ENCODE measurements at places on chromosomes 1 and 21.

DNA sequence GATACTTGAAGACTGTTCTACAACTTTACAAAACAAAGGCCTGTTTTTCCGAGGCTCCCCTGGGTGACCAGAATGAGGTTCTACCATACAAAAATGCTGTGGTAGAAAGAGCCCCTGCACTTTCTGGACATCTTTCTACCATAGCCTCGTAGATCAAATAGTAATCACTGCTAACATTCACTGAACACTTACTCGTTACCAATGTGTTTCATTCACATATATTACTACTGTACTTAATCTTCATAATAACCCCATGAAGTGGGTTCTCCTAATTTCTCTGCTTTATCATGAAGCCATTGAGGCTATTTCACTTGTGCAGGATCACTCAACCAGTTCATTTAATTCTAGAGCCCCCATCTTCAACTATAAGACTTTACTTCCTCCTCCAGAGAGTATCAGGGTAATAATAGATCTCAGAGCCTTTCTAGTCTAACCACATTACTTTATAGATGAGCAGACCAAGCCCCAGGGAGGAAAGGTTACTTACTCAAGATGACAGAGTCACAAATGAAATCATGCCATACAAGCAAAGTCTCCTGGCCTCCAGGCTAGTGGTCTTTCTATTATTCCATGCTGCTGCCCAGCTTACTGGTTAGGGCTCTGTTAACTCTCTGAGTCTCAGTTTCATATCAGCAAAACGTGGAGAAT, 46.7 kb upstream of the OSBPL9 start:
- DNase-seq: no peak

- no peak for DNase-seq
Observed at GRCh38 chr1:50973255-50973654, 3.2 kb downstream of the CDKN2C start.

DNA sequence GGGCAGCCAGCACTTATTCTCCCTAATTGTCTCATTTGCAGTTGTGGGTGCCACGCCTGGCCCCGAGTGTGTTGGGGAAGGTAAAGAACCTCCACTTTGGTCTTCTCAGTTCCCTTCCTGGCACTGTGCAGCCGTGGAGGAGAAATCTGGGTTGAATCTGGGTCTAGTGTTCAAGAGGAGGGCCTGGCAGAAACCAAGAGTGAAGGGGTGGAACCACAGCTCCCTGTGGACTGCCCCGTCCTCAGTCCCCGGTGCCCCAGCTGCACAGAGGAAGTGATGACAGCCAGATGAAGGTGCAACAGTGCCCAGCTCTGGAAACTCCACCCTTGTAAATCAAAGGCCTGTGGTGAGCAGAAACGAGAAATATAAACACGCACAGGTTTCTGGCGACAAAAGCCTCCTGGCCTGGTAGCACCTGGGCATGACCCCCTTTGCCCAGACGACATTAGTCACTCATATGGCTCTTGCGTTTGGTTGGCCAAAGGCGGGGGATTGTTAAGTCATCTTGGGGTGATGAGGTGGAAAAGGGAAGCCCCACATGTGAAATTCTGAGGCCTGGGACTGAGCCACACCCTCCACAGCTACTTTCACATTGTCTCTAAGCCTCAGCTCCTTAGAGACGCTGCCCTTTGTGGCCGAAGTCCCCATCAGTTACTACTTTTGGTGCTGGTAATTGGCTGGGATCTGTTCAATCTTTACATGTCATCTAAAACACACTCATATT, 4.2 kb upstream of the ECE1 start:
- DNase-seq: no peak

DNA sequence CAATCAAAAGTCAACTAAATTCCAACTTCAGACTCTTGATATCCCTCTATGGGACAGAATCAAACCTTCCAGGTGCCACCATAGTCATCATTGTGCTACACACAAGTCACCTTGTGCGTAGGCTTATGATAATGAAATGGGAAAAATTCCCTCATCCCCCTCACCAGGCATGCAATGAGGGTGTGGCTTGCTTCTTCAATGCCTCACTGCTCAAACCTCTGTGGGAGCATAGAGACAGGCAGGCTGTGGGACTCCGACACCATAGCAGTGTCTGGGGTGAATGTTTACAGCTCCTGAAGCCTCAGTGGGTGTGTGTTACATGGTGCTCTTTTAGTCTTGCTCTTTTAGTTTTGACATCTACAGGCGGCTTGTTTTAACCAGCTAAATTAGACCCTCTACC, 42.4 kb downstream of the ZNF697 start:
- no peak for DNase-seq

DNA sequence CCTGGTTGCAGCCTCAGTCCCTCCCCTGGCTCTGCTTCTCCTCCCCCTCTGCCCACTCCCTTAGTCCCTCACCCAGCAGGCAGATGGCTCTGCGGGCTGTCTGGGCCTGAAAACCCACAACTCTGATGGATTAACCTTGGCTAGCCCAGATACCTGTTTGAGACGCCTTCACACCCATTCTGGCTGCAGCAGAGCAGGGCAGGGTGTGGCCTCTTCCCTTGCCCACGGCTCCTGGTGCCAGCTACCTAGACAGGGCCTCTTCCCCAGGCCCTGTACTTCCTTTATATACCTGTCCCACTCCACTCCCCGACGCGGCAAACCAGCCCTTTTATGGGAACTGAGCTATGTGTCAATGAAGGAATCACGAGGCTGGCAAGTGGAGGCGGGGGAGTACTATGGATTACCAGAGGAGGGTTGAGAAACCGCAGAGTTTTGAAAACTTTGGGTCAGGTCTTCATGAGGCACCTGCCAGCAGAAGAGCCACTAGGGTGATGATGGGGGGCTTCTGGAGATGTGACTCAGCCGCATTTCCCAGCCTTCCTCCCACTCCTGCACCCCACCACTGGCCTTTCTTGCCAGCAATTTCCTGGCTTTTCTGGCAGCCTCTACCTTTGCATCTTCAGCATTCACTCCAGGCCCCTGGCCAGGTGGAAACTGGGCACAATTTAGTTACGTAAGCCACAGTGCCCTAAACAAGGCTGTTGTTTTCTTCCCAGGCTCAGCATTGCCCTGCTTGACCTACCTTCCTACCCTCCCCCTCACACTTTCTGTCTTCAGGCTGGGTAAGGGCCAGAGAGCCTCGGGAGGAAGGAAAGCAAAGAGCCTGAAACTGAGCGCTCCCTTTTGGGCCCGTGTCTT, at the start of gene CHI3L1:
Gene CHI3L1, minus strand, starts transcription at position 259 of the 858 bp plus-strand sequence. Its CDS starts 81 bp downstream, at position 178.
- no peak for DNase-seq

DNA sequence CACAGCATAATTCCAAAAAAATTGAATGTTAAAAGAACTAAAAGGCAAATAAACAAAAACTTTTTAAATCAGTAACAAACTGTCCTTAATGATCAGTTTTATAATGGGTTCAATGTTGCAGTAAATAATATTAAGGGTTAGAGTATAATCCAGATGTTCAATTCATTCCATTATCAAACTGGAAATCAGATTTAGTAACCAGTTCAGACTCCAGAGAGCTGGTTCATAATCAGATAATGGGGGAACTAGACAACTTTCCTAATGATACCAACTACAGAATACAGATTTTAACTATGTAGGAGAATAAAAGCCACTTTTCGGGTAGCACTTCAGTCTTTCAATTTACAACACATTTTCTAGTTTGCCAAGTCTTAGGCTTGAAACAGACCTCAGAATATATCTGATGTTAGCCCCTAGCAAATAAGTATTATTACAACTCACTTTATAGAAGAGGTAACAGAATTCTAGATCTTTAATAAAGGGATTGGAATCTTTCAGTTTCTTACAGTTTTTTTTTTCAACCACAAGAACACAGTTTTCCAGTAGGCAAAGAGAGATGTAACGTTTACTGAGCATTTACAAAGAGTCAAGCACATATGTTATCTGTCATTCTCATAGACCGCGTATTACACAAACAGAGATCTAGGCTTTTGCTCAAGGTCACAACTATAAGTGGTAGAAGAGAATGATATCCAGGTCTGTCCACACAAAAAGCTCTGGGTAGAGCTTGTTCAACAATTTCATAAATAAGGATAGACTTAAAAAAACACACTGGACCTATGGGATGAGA, 1.9 kb upstream of the DCAF6 start:
- DNase-seq: no peak

GRCh38 chr1:241714321-241715218, 62.5 kb downstream of the WDR64 start:
- no peak for DNase-seq

- peak; percentile 76 for DNase-seq
Observed at GRCh38 chr1:92298573-92299476, at the start of the genes GLMN and RPAP2. TSS of gene GLMN (minus strand) at chr1:92298987. CDS start at chr1:92297999, 988 bp downstream. TSS of gene RPAP2 (plus strand) at chr1:92299059. CDS start at chr1:92299074, 15 bp downstream.

DNA sequence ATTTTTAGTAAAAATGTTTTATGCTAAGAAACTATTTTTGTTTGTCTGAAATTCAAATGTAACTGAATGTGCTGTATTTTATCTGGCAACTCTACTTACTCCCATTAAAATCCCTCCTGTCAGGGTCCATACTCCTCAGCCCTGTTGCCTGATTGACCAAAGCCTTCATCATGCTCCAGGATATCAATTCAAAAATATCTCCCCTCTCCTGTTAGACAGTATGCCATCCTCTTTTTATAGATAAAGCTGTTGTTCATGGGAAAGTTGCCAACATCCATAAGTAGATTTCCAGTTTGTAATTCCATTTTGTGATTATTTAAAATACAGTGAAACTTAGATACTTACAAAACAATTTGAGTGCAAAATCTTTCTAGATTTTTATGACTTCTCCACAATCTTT, 65.7 kb downstream of the DTL start:
- DNase-seq: no peak

DNA sequence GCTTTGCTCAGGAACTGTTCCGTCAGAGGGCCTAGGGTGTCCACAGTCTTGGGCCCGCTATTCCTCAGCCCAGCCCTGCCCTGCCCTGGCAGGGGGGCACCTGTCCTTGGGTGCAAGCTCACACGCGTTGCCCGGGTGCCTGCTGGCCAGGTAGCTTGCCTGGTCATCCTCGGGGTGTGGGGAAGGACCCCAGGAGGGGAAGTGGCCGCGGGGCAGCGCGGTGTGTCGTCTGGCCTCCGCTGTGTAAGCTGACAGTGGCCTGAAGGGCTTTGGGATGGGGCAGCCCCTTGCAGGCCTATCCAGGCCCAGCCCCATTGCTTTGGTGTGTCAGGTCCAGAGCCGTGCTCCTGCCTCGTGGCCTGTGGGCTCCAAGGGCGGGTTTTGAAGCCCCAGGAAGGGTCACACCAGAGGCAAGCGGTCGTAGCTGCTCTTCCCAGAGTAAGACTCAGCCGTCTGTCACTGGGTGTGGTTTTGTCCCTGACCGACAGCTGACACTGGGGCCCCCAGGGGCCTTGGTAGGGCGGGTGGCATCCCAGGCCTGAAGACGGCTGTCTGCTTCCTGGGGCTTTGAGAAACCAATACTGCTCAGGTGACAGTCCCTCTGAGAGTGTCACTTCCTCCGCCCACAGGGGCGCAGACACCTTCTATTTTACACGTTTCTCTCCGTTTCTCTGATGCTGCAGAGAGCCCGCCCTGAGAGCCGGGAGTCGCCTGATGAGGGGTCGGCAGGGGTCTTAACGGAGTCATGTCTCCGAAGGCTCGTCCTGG, 72.1 kb downstream of the SKI start:
- DNase-seq: no peak

DNA sequence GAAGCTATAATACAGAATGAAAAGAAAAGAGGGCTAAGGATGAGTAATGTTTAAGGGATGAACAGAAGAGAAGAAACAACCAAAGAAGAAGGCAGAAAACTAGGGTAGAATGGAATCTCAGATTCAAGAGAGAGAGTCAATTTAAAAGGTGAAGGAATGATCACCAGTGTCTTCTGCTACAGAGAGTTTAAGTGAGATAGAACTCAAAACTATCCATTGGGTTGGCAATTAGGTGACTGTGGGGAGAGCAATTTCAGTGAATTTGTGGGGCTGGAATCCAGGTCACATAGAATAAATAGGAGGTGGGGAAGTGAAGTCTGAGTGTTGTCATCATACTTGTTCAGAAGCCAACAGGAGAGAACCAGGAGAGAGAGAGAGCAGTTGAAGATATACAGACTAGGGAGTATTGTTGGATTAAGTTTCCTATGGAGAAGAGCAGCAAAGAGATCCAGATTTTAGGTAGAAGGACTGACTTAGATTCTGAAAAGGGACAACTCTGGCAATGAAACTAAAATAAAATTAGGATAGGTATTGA, 19.9 kb downstream of the MACF1 start:
- DNase-seq: no peak

DNA sequence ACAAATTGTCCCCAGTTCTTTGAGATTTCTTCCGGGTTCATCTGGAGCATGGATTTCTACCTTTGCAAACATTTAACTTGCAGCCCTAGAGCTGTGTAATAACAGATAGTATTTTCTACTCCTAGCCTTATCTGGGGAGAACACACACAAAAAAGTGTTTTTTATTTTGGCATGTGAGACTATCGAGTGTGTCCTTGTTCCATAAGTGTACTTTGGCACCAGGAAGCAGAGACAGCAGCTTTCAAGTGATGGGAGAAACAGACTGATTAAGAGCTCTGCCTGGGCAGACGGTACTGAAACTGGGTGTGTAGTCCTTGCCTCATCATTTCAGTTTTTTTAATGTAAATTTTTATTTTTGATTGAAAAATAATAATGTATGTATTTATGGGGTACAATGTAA, 297.4 kb downstream of the ST6GALNAC3 start:
- DNase-seq: no peak

DNA sequence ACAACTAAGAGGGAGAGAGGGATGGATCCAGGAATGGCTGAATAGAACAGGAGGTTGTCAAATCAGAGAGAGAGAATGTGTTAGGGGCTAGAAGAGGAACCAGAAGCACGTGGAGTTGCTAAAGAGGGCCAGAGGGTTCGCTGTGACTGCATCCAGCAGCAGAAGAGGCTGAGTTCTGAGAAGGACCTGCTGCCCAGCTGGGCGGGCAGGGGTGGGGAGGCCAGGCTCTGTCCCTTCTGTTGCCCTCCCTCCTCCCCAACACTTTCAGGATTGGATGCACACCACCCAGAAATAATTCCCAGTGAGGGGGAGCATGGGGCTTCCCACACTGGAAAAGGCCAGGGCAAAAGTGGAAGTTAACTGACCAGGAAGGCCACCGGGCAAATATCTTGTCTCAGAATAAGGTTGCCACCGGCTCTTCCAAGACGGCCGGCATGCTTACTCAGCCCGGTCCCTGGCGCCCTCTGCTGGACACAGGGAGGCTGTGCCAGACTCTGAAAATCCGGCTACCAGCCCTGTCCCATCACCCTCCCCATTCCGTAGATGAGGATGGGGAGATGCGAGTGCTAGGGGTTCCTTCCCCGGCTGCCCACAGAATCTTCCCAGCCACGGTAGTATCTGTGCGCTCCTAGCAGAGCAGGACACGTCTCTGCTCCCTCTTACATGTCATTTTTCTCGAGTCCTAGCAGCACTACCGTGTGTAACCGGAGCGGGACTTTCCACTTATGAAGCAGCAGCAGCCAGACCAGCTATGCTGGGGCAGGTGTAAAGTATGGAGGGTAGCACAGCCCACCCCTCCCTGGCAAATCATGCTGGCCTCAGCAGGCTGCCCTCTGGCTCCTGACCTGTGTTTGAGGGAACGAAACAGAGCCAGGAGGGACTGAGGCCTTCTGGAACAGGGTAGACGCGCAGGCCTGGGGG, 46.8 kb upstream of the A3GALT2 start:
- peak; percentile 95 for DNase-seq

GRCh38 chr1:53964109-53964508, 18.0 kb downstream of the LRRC42 start:
- DNase-seq: no peak

GRCh38 chr1:91997607-91998195, 32.1 kb upstream of the EPHX4 start:
- DNase-seq: no peak

GRCh38 chr1:244778344-244778743, 57.1 kb upstream of the COX20 start:
- DNase-seq: no peak

Measured in posterior cingulate gyrus (tissue), 11 donors.